ENCODE measurements at places on chromosomes 16 and 17.

- peaks cover 14% of the 10 kb centered on the region for H3K27me3 ChIP-seq
- peak overlapping the region; percentile 71 for H3K27ac ChIP-seq
- H3K4me1 ChIP-seq = peaks cover 79% of the 10 kb centered on the region
- H3K36me3 ChIP-seq = no peaks in the 10 kb centered on the region
- no peak for DNase-seq
- H3K4me3 ChIP-seq = no peak overlapping the region
Observed at GRCh38 chr17:77829843-77830799, 128.4 kb upstream of the TNRC6C start.

DNA sequence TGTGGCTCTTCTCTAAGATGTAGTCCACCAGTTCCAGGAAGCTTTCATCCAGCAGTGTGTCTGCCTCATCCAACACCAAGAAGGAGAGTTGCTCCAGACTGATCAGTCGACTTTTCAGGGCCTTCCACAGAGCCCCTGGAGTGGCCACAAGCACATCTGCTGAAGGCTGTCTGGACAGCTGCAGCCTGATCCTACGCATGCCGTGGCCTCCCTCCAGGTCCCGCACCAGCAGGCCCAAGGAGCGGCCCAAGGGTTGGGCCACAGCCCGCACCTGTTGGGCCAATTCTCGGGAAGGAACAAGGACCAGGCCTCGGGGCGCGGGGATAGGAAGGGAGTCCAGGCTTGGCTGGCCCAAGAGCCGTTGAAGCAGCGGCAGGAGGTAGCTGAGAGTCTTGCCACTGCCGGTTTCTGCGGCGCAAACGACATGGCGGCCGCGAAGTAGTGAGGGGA is 729 bp downstream of the DDX28 start:
- peak overlapping the region; percentile 100 for H3K4me3 ChIP-seq
- H3K27me3 ChIP-seq = no peaks in the 10 kb centered on the region
- H3K4me1 ChIP-seq = peaks cover 27% of the 10 kb centered on the region
- H3K36me3 ChIP-seq = peaks cover 27% of the 10 kb centered on the region

- peak overlapping the region; percentile 97 for H3K4me3 ChIP-seq
- DNase-seq = peak; percentile 55
- H3K4me1 ChIP-seq = peaks cover 52% of the 10 kb centered on the region
- H3K27ac ChIP-seq = peak overlapping the region; percentile 29
- H3K27me3 ChIP-seq = no peaks in the 10 kb centered on the region
Observed at GRCh38 chr16:79601092-79601930, 774 bp upstream of the MAF start.

GRCh38 chr16:49382916-49383315 is 9.3 kb downstream of the C16orf78 start:
- no peaks in the 10 kb centered on the region for H3K27me3 ChIP-seq
- H3K4me3 ChIP-seq = no peak overlapping the region
- H3K36me3 ChIP-seq = peaks cover 5% of the 10 kb centered on the region
- H3K4me1 ChIP-seq = no peaks in the 10 kb centered on the region
- no peak overlapping the region for H3K27ac ChIP-seq
- DNase-seq = no peak

DNA sequence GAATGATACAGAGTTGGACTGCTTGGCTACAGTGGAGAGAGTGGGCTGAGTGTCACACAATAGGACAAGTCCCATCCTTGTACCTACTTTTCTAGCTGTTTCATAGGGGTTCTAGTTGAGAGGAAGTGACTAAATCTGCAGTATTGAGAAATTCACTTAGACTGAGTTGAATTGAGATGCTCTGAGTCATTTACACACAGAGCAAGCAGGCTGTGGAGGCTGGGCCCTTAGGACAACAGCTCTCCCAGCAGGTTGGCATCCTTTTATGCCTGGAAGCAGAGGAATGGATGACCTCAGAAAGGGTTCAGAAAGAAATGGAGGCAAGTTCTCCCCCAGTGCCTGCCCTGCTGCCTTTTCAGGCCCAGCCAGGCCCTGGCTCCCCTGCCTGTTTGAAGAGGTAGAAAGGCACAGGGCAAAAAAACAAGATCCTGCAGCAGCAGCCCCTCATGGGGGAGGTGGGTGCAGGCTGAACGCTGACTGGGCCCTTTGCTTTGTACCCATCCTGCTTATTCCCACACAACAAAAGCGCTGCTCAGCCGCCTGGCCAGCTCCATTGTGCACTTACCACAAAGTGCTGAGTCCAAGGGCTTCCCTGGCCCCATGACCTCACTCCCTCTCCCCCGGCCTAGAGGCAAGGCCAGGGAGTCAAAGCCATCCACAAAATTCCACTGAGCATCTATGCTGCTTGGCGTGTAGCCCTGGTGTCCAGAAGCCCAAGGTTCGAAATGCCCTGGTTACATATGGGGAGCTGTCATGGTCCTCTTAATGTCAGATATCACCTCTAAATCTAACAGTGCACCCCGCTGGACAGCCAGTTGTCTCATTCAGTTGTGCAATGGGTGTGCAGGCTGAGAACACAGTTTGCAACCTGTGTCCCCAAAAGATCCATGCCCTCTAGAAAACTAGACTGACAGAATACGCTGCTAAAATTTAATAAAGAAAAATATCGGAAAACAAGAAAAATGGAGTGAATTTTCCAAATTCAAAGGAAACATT is 5.4 kb upstream of the CRYBA1 start:
- peaks cover 19% of the 10 kb centered on the region for H3K4me1 ChIP-seq
- DNase-seq = peak; percentile 6
- peaks cover 3% of the 10 kb centered on the region for H3K27me3 ChIP-seq
- no peak overlapping the region for H3K4me3 ChIP-seq
- peak overlapping the region; percentile 89 for H3K27ac ChIP-seq

GRCh38 chr17:17590141-17590751 is 1.3 kb downstream of the PEMT start:
- no peak overlapping the region for H3K27ac ChIP-seq
- H3K4me3 ChIP-seq = peak overlapping the region; percentile 97
- no peak for DNase-seq
- H3K36me3 ChIP-seq = peaks cover 17% of the 10 kb centered on the region
- peaks cover 28% of the 10 kb centered on the region for H3K4me1 ChIP-seq

DNA sequence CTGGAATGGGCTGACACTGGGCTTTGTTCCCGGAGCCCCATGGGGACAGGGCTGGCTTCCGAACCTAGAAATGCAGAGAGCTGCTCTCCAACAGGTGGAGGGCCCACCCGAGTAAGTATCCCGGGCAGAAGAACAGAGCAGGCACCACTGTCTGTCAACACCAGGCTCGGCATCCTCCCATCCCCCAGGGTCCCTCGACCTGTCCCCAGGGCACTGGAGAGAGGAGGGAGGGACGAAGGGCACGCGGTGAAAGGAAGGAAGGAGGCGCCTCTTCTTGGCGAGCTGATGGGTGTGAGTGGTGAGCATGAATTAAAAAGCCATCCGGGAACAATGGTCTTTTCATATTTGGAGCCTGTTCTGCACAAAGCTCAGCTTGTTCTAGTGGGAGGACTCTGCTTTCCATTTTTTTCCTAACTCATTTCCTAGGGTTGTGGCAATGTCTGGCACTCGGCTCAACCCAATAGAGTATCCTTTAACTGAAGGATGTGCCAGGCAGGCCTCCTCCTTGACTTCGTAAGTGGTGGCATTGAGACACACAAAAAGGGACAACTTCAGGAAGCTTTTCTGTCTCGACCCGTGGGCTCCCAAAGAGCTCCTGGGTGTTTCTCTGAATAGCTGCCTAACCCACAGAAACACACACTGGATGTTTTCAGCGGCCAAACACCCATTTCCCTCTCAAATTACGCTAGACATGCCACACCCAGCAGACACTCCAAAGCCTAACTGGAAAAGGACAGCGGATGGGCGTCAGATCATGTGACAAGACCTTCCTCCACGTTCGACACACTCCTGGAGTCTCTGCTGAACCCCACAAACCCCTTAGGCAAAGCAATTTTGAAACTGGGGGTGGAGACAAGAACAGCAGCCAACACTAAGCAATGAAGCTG is 47.7 kb downstream of the ZFHX3 start:
- DNase-seq = no peak
- peak overlapping the region; percentile 49 for H3K27ac ChIP-seq
- H3K4me3 ChIP-seq = no peak overlapping the region
- peaks cover 40% of the 10 kb centered on the region for H3K36me3 ChIP-seq
- peaks cover 40% of the 10 kb centered on the region for H3K4me1 ChIP-seq
- H3K27me3 ChIP-seq = peaks cover 5% of the 10 kb centered on the region

- H3K4me3 ChIP-seq = no peak overlapping the region
- no peak for DNase-seq
- H3K4me1 ChIP-seq = peaks cover 60% of the 10 kb centered on the region
- H3K27ac ChIP-seq = no peak overlapping the region
Observed at GRCh38 chr16:67390816-67391423, 2.4 kb downstream of the TPPP3 start.

DNA sequence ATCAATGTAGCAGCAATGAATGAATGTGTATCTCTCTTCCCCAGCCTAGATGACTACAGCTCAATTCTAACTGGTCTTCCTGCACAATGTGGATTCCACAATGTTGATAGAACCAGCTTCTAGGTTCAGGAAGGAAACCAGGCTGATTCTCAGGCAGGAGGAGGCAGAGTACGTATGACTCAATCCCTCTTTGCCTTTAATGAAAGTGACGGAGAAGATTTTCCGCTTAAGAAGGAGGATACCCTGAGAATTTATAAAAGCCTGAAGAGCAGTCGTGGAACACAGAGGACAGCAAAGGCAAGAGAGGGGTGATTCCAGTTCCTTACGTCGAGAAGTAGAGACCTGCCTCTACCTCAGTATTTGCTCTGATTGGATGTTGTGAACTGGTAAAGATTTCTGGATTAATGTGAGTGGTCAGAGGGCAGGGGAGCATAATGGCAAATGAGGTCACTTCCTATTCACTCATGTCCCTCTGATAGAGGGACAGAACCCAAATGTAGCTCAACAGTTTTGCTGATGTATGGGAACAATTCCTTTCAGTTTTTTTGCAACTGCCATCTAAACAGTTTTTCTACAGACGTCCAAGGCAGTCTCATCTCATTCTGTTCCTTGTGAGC is 15.0 kb upstream of the SLC16A11 start:
- H3K27ac ChIP-seq = peak overlapping the region; percentile 26
- H3K4me3 ChIP-seq = no peak overlapping the region
- H3K4me1 ChIP-seq = peaks cover 24% of the 10 kb centered on the region
- no peak for DNase-seq

DNA sequence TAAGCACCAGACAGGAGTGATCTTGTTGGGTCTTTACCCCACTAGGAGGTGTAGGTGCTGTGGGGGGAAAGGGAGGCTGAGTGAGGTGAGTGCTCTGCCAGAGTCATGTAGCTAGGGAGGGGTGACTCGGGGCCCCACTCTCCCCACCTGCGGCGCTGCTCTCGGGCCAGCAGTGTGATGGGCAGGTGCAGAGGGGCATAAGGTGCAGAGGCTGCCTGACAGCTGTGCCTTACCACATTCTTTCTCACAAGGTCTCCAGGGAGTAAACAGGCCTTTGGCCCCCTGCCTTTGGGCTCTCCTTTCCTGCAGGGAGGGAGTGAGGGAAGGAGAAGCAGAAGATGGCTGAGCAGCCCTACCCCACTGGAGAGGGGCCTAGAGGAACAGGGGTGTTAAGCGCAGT is 4.5 kb upstream of the CNP start:
- no peak for DNase-seq
- peaks cover 11% of the 10 kb centered on the region for H3K27me3 ChIP-seq
- H3K36me3 ChIP-seq = peaks cover 4% of the 10 kb centered on the region
- H3K4me3 ChIP-seq = no peak overlapping the region
- peaks cover 44% of the 10 kb centered on the region for H3K4me1 ChIP-seq

- H3K27me3 ChIP-seq = peaks cover 7% of the 10 kb centered on the region
- no peaks in the 10 kb centered on the region for H3K36me3 ChIP-seq
- no peak overlapping the region for H3K27ac ChIP-seq
- peaks cover 25% of the 10 kb centered on the region for H3K4me1 ChIP-seq
Observed at GRCh38 chr16:50497592-50497991, 50.6 kb upstream of the NKD1 start.

GRCh38 chr17:64515829-64516228 is 9.1 kb downstream of the CEP95 start:
- DNase-seq = no peak
- peaks cover 2% of the 10 kb centered on the region for H3K27me3 ChIP-seq
- peaks cover 67% of the 10 kb centered on the region for H3K36me3 ChIP-seq
- H3K27ac ChIP-seq = no peak overlapping the region
- no peak overlapping the region for H3K4me3 ChIP-seq
- no peaks in the 10 kb centered on the region for H3K4me1 ChIP-seq

- no peak overlapping the region for H3K4me3 ChIP-seq
- no peak for DNase-seq
- H3K27ac ChIP-seq = no peak overlapping the region
Observed at GRCh38 chr17:15507896-15508295, 40.5 kb upstream of the CDRT4 start.

DNA sequence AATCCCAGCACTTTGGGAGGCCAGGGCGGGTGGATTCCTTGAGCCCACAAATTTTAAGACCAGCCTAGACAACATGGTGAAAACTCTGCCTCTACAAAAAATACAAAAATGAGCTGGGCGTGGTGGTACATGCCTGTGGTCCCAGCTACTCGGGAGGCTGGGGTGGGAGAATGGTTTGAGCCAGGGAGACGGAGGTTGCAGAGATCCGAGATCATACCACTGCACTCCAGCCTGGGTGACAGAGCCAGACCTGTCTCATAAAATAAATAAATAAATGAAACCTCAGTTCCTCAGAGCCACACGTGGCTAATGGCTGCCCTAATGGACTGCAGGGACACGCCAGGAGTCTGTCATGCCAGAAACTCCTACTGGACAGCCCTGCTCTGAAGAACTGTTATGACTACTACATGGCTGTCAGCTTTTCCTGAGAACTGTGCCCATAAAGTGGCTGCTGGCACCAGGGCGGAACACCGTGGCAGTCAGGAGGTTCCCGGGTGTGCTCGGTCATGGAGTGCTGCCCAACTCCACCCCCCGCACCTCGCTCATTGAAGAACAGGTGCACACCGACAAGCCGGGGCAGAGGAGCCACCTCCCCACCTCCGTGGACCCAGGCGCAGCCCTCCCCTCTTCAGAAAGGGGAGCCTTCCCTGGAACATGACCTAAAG is 4.3 kb downstream of the TMEM11 start:
- H3K27me3 ChIP-seq = no peaks in the 10 kb centered on the region
- H3K36me3 ChIP-seq = peaks cover 17% of the 10 kb centered on the region

DNA sequence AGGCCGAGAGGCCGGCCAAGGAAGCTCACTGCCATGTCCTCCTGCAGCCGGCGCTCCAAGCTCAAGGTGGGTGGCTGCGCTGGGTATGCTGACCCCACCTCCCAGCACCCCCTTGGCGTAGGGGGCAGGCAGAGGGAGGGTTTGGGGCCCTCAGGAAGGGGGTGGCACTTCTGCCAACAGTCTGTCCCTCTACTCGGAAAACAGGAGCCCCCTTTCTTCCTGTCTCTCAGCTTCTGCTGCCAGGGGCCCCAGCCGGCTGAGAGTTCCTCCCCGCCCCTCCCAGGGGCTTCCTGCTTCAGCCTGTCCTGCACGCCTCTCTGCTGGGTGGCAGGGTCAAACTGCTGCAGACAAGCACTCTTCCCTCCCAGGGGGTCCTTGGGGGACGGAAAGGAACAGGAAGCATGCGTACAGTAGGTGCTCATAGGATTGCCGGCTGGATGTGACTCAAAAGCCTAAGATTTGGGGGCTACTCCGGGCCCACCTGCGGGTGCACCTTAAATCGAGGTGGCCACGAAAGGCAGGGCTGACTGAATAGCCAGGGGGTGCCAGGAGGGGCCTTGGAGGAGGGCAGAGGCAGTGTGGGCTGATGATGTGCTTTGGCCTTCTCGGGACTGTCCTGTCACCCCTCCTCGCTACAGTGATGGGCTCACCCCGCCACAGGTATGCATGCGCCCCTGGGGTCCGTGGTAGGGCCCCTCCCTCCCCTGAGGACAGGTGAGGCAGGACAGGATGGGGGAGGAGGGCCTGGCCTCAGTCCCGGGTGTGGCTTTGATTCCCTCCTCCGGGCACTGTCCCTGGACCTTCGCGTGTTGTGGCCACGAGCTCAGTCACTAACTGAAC is 4.0 kb downstream of the CBX2 start:
- peaks cover 7% of the 10 kb centered on the region for H3K27me3 ChIP-seq
- H3K36me3 ChIP-seq = peaks cover 55% of the 10 kb centered on the region
- no peak for DNase-seq
- peak overlapping the region; percentile 92 for H3K27ac ChIP-seq
- peak overlapping the region; percentile 32 for H3K4me3 ChIP-seq
- H3K4me1 ChIP-seq = peaks cover 66% of the 10 kb centered on the region

Measured in nephron progenitor cell (in vitro differentiated cells).